ENCODE measurements at places on chromosomes 1 and 21.

- no peak for DNase-seq
Measured at GRCh38 chr1:168913711-168914463, 184.9 kb upstream of the DPT start.

- DNase-seq, result no peak
Measured at GRCh38 chr1:29777522-29777921, 541.2 kb downstream of the PTPRU start.

GRCh38 chr21:34613679-34614627 lies 960 bp downstream of the RCAN1 start:
- DNase-seq, result no peak

DNA sequence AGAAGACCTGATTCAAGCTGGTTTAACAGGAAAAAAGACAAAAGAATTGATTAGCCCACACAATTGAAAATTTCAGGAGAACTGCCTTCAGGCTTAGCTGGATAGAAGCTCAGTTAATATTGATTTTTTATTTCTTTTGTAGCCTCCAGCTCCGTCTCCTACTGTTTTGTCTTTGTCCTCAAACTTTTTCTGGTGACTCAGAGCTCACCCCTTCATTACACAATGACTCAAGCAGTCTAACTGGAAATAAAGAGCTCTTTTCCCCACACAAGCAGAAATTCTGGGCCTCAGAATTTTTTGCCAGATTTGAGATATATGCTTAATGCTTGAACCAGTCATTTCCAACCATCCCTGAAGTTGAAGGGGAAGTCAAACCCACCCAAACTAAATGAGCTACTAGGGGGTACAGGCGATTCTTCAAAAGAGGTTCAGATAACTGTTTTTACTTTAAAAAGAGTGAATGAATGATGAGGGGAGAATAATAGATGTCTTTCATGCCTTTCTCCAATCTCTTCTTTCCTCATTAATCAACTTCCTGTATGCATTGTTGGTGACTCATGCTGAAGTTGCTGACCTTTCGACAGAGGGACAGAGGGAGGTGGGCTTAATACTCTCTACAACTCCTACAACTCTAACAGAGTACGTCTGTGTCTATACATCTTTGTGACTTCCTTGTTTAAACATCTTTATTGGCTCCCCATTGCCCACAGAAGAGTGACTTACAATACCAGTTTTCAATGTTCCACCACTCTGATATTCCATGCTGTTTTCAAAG lies 6.2 kb upstream of the ACP6 start:
- no peak for DNase-seq

GRCh38 chr1:204151552-204152309 lies at the start of gene ETNK2:
Gene ETNK2 (minus strand): TSS chr1:204152044. CDS start chr1:204151852, 192 bp downstream.
- peak; percentile 55 for DNase-seq

GRCh38 chr1:39795651-39796050 lies 7.0 kb upstream of the BMP8B start:
- no peak for DNase-seq

GRCh38 chr1:85379203-85380136 lies 85.5 kb downstream of the DDAH1 start:
- no peak for DNase-seq

DNA sequence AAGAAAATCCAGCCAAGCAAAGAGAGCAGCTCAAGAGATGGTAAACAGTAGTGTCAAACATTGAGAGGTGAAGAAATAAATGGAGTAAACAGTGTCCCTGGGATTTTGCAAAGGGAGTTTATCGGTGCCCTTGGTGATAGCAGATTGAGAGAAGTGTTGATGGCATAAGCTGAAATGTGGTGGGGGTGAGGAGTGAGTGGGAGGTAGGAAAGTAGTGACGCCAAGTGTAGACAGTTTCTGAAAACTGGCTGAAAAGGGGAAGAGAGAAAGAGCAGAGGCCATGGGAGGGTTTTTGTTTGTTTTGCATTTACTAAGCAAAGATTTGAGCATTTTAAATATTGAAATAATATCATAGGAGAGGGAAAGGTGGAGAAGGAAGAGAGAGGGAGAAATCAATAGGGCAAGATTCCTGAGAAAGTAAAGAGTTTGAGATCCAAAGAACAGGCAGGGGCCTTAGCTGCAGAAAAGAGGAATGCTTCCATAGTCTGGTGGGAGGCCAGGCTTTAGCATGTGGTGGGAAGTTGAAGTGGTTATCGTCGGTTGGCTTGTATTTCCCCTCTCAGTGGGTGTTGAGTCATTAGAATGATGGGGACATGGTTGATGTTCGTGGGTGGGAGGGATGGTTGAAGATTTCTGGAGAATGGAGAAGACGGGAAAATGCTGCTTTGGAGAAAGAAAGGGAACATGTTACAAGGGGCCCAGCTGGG lies 26.8 kb upstream of the RASAL2 start:
- no peak for DNase-seq

DNA sequence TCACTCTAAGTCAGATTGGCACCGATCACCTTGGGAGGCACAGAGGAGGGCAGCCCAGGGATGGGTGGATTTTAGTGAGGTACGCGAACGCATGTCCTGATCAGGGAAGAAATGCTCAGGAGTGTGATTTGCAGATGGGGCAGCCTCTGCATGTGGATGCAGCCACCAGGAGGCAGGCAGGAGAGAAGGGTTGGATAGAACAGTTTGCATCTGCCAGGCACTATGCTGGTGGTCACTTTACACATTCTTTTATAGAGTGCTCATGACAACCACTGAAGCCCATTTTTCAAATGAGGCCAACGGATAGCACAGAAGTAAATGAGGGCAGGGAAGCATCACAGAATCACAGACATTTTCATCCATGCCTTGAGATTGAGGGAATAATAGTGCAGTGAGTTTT lies 5.7 kb downstream of the LAMB3 start:
- no peak for DNase-seq

- DNase-seq, result no peak
Measured at GRCh38 chr1:96880626-96881025, 159.0 kb downstream of the PTBP2 start.

GRCh38 chr1:204186597-204186996 lies 9.7 kb downstream of the KISS1 start:
- DNase-seq, result no peak

DNA sequence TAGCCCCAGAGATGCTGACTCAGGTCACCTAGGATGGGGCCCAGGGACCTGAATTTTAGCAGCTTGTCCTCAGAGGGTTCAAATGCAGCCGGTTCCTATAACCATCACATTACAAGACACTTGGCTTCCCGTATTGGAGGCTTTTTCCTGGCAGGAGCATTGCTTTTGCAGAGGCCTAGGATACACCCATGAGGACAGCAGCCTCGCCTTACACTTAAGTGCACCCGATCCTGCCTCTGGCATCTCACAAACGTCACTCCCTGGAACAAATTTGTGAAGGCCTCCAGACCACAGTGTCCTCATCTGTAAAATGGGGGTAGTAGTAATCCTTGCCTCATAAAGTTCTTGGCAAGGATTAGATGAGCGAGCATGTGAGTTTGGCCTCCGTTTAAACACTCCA lies 130.0 kb downstream of the KAZN start:
- DNase-seq, result no peak

DNA sequence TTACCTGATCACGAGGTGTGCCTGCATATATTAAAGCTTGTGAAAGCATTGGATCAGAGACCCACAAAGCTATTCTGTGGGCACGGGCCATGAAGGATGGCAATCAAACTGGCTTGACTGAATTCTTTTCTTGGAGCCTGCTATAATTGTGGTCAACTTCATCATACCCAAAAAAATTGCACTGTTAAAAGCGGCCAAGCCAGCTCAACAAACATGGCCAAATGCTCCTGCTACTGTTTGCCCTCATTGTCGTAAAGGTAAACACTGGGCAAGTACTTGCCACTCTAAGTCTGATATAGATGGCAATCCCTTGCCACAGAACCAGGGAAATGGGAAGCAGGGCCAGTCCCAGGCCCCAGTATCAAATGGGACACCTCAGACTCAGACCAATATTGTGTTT lies 6.6 kb upstream of the GSTM5 start:
- DNase-seq, result no peak

GRCh38 chr1:3261007-3261968 lies 192.3 kb downstream of the PRDM16 start:
- DNase-seq, result no peak

Measured in stimulated activated CD8-positive, alpha-beta memory T cell treated with anti-CD3 and anti-CD28 coated beads, Interleukin-12 subunit alpha, Interleukin-12 subunit beta, amount 100 ng/mL, for 4 hours (primary cell).